Activated T-cell treated with anti-CD3 and anti-CD28 coated beads, Interleukin-2, amount 50 U/mL, for 4 hours (primary cell): ENCODE measurements at places on chromosomes 12 and 14. TPM values are rescaled to one million over a fixed set of nuclear protein-coding genes. Genes with fewer than 3 reads are reported as not detected.

DNA sequence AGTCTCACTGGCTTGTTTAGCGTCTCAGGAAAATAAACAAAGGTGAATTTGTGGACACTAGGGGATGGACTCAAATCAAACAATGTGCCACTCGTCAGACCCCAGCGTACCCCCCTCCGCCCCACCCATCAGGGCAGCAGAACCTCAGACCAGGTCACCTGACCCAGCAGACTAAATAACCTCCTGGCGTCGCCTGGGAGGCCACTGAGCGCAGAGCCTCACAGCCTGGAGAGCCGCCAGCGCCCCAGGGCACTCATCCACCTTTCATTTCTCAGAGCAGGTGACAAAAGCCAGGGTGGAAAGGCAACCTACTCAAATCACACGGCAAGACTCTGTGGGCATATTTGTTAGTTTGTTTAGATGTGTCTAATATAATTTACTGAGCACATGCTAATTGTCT lies 100.9 kb downstream of the DICER1 start:
- no peak for DNase-seq

- DNase-seq = no peak
These were observed 14.3 kb downstream of the XRCC3 start for GRCh38 chr14:103700753-103701490.

- no peak for DNase-seq
These were observed 5.0 kb upstream of the SRSF9 start for GRCh38 chr12:120474616-120474960.

The SLC15A5 gene
- total RNA-seq = not detected

- no peak for DNase-seq
These were observed 49.3 kb downstream of the AACS start for GRCh38 chr12:125114365-125115141.

The PLEKHH1 gene
- total RNA-seq = 2.3 TPM

DNA sequence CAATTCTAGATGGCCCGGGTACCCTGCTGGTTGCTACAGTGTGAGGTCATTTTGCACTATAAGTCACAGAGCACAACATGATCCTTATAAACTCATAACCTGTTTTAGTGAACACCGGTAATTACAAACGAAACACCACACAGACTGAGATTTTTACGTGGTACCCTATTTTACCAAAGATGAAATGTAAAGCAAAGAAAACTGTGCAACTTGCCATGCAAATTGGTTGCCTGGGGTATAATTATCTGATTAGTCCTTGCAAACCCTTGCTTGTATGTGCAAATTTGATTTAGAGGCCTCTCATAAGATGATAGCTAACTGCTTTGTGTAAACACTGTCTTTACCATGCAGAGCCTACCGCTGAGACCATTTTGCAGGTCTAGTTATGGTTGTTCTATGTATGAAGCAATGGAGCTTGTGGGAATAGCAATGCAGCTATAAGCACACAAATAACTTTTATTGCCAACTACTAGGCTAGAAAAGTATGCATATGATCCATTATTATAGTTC lies 372.1 kb upstream of the FAR2 start:
- no peak for DNase-seq

The LPAR5 gene
- 5.5 TPM for total RNA-seq

The CAPZA3 gene
- not detected for total RNA-seq

GRCh38 chr14:89254166-89254909 lies 162.7 kb downstream of the FOXN3 start:
- DNase-seq = no peak

DNA sequence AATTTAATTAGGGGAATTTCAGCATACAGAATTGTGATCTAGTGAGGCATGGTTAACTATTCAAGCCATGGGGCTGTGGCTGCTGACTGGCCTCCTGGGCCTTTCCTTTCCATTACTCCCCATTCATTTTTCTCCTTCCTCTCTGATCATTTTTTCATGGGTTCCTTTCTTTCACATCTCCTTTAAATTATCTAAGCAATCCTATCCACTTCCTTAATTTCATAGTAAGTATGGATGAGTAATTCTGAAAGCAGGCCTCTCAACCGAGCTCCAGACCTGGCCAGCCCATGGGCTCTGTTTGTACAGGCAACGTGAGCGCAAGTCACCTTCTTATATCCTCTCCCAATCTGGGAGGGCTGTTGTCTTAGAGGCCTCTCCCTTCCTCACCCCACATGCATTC lies 13.4 kb downstream of the CKAP4 start:
- DNase-seq = no peak

The SLC25A47 gene
- total RNA-seq = not detected

GRCh38 chr14:37589715-37590427 lies 5.2 kb downstream of the FOXA1 start:
- no peak for DNase-seq

- DNase-seq = peak; percentile 40
These were observed 2.4 kb downstream of the SINHCAF start for GRCh38 chr12:31323391-31324115.

DNA sequence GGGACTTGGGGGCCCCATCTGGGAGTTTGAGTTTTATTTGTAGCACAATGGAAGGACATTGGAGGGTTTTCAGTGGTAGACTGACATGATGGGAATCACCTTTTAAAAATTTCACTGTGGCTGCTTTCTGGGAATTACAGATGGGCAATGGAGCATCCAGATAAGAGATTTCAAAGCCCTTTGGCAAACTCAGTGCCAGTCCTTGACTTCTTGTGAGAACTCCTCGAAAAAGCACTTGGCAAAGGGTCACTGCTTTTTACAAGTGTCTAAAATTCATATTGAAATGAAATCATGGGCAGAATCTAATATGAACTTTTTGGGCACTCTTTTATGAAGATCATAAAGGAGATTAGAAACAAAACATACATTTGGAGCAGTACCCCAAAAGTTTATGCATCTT lies 34.3 kb upstream of the IGF1 start:
- no peak for DNase-seq
